Activated T-cell treated with anti-CD3 and anti-CD28 coated beads, Interleukin-2, amount 50 U/mL, for 72 hours (primary cell): ENCODE measurements at places on chromosomes 16 and 17.

DNA sequence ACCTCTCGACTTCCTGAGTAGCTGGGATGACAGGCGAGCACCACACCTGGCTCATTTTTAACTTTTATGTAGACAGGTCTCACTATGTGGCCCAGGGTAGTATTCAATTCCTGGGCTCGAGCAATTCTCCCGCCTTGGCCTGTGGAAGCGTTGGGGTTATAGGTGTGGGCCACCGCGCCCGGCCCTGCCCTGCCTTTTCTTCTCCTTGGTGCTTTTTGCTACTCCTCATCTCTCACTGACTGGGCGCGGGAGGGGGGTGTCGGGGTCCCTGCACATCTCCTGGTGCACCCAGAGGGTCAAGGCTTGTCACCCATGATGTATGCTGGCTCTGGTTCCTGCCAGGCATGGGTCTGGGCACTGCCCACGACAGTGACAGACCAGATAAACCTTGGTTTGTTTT lies 2.9 kb downstream of the MCRIP2 start:
- DNase-seq: no peak

GRCh38 chr17:6671431-6671830 lies 19.9 kb downstream of the C17orf100 start:
- no peak for DNase-seq

DNA sequence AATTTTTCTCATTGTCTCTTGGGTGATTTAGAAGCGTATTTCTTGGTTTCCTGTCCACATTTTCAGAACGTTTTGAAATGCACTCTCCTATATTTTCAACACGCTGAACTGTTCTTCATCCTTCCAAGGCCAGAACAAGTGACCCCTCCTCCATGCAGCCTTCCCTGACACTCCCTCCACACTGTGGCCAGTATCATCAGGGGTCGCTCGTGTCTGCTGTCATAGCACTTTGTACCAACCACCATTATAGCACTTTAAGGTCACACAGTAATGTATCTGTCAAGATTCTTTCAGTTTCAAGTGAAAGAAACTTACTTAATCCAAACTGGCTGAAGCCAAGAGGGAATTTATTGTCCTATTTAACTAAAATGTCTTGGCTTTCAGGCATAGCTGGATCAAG lies 17.5 kb upstream of the IL21R start:
- DNase-seq: no peak

DNA sequence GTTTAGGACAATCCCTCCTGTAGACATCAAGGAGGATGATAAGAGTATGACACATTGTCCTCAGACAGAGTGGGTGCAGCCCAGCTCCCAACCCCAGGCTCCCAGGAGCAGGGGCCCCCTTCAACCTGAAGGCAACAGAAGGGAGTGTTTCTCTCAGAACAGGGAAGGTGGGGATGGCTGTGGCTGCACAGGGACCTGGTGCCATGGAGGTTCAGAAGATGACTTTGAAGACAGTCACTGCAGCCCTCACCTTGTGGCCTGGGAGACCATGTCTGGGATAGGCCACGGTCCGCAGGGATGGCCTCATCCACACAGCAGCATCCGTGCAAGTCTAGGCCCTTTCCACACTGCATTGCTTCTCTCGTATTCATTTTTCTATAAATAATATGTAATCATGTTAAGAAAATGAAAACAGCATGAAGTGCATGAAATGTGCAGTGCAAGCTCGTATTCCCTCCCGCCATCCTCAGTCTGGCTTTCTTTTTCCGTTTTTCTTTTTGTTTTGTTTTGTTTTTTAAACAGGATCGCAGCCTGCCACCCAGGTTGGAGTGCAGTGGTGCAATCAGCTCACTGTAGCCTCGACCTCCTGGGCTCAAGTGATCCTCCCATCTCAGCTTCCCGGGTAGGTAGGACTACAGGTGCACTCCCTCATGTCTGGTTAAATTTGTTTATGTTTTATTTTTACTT lies 71.1 kb downstream of the METRNL start:
- no peak for DNase-seq

DNA sequence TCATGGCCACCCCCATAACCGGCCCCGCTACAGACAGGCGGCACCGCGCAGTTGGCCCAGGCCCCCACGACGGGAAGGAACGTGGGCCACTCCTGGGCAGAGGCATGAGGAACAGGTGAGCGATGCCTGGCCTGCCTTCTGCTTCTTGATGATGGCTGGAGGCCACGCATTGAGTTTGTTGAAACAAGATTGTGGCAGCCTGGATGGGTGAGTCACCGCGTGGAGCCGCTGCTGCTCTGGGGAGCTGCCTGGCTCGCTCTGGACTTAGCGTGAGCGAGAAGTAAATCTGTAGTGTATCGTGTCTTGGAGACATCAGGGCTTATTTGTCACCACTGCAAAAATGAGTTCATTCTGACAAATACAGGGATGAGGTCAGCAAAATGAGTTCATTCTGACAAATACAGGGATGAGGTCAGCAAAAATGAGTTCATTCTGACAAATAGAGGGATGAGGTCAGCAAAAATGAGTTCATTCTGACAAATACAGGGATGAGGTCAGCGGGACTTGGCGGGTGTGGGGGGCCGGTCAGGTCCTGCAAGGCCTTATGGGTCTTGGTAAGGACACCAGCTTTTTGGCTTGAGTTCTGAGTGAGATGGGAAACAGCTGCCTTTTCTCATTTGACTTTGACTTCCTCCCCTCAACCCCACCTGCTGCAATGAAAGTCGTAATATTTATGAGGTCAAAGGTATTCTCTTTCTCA lies 93.0 kb downstream of the SEC14L1 start:
- DNase-seq: peak; percentile 68

DNA sequence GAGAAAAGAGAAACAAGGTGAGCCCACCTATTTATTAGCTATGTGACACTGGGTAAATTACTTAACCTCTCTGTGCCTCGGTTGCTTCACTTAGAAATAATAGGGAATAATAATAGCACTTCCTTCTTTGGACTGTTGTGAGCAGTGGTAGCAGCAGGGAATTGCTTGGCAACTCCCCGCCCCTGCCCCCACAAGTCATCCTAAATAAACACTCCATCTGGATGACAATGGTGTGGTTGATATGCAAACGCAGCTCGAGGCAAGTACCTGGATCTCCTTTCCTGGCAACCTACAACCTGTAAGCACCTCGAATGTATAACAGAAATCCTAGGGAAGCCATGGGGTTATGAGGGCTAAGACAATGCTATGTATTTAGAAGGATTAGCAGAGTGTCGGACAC lies 9.1 kb downstream of the TEKT3 start:
- DNase-seq: no peak

DNA sequence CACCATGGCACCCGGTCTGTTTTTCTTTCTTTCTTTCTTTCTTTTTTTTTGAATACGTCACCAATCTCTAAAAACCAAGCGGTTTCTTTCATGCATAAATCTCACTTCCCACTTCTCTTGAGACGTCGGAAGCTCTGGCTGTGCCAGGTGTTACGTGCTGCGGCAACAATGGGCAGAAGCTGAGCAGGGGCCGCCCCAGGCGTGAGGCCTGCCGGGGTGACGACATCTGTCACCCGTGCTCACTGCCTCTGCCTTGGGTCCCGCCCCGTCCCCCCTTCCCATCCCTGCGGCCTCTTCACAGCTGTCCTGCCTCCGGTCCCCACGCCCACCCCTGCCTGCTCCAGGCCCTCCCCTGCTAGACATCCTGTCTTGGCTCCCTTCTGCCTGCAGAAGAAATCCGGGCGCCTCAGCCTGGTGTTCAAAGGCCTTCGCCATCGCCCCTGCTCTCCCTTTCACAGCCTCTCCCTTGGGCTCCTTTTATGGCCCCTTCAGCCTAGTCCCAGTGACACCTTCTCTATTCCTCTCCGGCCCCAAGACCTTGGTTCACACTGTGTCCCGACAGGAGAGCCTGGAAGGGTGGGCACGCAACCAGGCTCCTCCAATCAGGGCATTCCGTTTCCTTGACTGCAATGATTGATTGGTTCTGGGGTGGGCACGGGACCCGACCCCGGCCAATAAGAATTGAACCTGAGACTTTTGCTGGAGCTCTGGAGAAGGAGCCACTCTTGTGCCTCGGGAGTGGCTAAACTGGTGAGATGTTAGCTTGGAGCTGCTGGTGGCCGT lies 4.8 kb downstream of the P2RX1 start:
- DNase-seq: peak; percentile 77

DNA sequence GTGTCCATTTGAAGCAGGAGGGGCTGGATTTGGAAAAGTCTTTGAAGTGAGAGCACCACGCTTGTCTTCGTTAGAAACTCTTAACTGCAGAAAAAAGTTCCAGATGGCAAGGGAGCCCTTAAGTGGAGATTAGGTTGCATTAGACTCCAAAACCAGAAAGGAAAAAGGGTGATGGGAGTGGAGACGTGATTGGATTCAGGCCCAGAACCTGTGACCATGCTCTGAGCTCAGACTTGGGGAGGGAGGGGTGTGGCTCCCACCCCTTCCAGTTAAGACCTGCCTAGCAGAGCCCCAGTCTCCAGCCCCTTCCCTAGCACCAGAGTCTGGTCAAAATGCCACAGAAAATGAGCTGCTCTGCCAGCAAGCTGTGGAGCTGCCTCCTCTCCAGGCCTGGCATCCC lies 6.4 kb upstream of the LGALS9 start:
- DNase-seq: no peak

GRCh38 chr17:52064791-52065211 lies 93.7 kb downstream of the CA10 start:
- DNase-seq: no peak
